Activated CD4-positive, alpha-beta T cell treated with anti-CD3 and anti-CD28 coated beads, Interleukin-2, amount 50 U/mL, for 1 hour (primary cell): ENCODE measurements at places on chromosomes 4 and X.

DNA sequence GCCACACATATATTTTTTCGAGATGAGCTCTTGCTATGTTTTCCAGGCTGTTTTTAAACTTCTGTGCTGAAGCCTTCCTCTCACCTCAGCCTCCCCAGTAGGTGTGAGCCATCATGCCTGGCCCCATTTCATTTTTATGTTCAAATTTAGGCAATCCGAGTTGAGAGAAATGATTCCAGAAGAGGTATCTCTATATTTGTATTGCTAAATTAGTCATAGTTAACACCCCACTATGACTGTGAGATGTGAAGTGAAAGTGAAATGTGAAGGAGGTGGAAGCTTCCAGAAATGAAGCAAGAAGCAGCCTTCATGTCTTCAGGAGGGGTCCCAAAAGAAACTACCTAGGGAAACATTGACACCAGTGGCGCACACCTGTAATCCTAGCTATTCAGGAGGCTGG lies 17.7 kb downstream of the APELA start:
- DNase-seq: no peak

GRCh38 chrX:53717205-53717604 lies 30.7 kb upstream of the HUWE1 start:
- no peak for DNase-seq

GRCh38 chr4:154618708-154619315 lies 6.4 kb upstream of the FGG start:
- DNase-seq: peak; percentile 32

GRCh38 chr4:11739992-11740391 lies 311.3 kb upstream of the HS3ST1 start:
- no peak for DNase-seq

- no peak for DNase-seq
Measured at GRCh38 chrX:134753718-134754008, 95.4 kb upstream of the PLAC1 start.

GRCh38 chrX:150352114-150352513 lies 11.0 kb upstream of the MAMLD1 start:
- DNase-seq: no peak

DNA sequence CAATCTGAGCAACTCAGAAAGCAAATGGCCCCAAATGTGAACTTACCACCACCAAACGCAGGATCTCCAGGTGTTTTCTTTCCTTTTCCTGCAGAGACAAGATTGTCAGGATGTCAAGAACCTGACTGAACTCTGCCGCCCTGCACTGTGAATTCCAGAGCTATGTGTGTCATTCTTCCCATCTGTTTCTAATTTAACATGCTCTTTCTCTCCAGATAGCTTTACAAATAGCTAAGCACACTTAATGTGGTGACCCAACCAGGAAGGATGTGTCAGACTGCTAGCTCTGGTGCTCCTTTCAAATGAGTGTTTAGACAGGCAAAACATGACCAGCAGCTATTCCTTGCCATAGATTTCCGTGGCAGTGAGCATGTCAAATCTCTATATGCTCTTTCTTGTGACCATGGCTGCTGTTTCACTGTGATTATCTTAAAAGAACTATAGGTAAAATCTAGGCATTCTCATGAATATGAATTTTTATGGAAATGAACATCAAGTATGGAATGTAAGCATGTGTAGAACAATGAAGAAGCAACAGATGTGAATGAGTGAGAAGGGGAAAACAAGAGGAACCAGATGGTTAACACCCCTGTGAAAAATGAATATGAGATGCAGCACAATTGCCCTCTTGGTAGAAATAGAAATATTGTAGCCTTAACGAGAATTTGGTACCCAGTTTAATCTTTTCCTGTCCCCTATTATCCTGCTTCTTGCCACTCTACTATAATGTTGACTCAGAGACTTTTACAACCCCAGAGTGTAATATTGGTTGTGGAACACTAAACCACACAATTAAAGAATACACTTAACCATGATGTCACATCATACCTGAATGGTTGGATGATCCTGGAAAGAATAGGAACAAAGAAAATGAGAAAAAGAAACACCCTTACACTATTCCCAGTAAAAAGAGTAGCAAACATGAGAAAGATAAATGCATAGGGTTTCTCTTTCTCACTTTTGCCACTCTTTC lies 247.8 kb upstream of the DKK2 start:
- DNase-seq: no peak

DNA sequence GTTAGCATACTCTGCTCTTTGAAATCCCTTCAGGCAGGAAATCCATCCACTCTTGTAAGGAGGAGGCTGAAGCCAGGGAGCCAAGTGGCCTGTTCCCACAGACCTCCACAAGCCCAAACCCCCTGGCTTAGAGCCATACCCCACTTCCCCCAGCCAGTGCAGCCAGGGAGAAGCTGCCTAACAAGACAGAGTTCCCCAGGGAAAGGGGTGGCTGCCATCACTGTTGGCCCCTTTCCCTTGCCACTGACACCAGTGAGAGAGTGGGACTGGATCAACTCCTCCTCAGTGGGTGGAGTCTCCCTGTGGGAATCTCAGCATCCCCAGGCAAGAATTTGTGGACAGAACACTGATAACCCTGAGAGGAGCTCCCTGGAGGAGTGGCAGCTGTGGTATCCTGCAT lies 389.4 kb downstream of the PABPC4L start:
- no peak for DNase-seq
